ENCODE measurements at places on chromosomes 5 and 9.

DNA sequence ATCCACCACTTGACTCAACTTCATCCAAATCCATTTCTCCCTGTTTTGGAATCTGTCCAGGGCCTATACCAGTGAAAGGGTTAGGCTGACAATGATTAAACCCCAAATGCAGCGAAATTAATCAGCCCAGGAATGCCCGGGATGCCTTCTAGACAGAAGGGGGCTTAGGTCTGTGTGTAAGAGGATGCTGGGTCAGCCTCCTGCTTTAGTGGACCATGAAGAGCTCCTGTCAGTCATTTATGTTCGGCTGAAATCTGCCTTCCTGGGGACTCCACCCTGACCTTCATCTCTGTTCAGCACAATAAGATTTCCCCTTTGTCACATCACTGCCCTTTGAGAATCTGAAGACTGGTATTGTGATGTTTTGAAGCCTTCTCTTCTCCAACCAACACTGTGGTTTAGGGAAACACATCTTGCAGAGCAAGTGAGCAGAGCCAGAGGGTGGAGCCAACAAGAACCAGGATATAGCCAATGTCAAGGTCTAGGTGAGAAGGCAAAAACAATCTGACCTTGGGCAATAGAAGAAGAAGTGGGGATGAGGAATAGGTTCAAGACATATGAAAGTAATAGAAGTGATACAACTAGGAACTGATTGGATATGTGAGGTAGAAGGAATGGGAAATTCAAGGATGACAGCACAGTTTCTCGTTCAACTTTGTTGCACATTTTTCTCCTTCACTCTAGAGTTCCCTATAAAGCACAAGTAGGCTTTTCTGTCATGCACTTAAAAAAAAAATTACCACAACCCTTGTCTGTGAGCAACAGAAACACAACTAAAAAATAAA lies 234.4 kb downstream of the ARHGAP26 start:
- no peak for DNase-seq

- no peak for DNase-seq
These were observed 44.1 kb downstream of the SLC22A5 start for GRCh38 chr5:132413567-132413966.

GRCh38 chr5:62331921-62332320 lies 25.9 kb downstream of the KIF2A start:
- no peak for DNase-seq

DNA sequence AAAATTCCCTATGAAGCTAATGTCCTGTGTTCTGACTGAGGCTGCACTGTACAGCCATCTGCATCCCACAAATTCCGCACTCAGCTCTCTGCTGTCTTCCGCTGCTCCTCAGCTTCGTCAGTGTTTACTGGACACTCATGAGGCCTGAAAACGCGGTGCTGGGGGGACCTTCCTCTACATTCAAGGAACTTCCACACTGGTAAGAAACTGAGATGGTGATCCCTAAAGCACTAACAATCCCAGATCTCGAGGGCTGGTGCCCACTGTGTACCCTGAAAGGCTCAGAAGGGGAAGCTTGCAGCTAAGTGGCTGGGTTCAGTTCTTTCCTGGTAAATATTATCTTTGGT lies 117.9 kb downstream of the NRG2 start:
- DNase-seq = no peak

GRCh38 chr5:68086857-68087256 lies 128.7 kb upstream of the PIK3R1 start:
- peak; percentile 42 for DNase-seq

DNA sequence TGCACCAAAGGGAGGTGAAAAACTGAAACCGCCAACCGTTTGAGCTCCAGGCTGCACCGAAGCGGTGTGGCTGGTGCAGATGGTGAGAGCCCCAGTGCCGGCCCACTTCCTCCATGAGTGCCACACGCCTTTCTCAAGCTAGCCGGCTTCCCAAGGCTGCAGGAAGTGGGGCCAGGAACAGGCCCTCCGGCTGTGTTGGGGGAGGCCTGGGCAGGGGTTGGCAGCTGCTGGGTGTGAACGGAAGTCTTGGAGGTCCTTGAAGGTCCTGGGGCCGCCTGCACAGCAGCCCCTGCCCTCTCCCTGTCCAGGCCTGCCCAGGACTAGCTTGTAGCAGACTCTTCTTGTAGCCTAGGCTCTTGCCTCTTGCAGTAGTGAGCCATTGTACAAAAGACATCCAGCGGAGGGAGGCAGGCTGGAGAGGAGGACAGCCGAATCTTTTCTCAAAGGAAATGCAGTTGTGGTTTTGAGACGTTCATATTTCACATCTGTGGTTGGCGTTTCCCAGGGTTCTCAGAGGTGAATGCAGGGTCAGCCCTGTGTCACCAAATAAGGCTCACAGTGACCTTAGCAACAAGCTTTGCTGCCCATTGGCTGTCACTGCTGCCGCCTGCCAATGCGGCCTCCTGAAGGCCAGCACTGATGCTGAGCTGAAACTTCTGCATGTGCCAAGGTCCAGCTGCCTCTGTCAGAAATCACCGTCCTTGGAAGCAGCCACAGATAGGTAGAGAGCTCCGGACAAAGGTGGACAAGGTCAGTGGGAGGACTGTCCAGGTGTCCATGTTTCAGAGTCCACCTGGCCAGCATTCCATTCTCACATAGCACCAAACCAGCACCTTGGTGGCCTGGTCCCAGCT lies 23.9 kb downstream of the IRF1 start:
- DNase-seq = peak; percentile 71

GRCh38 chr9:71941060-71941568 lies 29.7 kb downstream of the C9orf85 start:
- peak; percentile 65 for DNase-seq

DNA sequence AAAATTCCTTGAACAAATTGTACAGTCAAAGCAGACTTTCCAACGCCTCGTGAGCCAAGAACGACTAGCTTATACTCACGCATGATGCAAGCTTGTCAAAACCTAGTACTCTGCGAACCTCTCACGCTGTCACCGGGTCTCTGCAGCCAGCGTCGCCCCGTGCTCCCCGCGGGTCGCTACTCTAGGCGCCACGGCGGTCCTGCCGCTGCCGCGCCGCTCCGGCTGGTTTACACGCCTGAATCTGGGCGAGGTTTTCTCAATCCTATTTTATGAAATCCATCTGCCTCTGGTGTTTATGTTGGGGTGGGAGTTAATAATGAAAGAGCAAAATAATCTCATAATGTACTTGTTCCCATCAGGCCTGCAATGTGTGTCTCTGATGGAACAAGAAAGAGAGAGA lies 90.9 kb downstream of the SV2C start:
- no peak for DNase-seq

- DNase-seq = no peak
These were observed 84.5 kb upstream of the SMIM23 start for GRCh38 chr5:171701100-171701541.

- DNase-seq = no peak
These were observed 85.7 kb upstream of the FAM169A start for GRCh38 chr5:74951865-74952264.

DNA sequence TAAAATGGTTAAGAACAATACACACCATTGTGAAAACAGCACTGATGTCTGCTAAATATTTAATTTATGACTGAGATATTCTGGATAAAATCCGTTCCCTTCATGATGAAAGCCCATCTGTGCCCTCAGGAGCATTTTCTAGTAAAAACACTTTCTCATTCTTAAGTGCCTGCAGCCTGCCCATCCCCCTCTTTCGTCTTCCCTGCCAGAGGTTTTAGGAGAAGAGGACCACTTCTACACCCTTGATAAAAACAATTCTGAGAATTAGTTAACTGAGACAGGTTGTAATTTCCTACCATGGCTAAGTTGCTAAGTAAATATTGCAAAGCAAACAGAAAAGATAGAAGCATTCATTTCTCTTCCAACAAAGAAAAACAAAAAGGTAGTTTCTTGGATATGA lies 272.6 kb downstream of the ATPSCKMT start:
- DNase-seq = no peak

- no peak for DNase-seq
These were observed 64.1 kb downstream of the DRD1 start for GRCh38 chr5:175379867-175380266.

DNA sequence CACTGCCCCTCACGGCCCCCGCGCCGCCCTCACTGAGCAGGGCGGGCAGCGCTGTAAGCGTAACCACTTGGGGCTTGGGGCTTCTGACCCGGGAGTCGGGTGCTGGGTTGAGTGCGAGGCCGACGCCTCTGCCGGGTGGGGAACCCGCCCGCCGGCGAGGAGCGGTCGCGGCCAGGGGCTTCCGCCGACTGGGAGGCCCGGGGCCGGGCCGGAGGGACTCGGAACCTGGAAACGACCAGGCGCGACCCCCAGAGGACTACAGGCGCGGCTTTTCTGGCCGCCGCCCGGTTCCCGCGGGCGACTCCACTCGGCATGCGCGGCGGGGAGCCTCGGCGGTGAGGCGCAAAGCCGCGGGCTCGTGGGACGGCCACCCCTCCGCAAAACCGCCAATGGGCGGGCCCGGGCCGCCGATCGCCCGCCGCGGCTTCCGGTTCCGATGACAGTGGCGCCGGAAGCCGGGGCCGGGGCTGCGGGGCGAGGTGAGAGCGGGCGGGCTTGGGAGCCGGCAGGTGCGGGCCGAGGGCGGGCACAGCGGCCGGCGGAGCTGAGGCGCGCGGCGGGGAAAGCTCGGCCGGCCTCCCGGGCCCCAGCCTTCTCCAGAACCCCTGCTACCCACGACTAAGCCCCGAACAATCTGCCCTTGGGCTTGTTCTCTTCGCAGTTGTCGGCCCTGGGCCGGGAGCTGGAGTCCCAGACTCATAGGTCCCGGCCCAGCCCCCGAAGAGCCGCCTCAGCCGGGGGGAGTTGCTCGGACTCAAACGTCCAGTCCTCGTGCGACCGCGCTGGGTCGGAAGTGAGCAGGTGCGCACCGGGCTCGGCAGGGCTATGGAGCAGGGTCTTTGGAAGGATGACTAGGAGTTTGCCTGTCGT lies at the start of gene RMND5B:
TSS of gene RMND5B (plus strand) at position 439 of the 870 bp plus-strand sequence. CDS start 7,106 bp downstream, outside the sequence.
- peak; percentile 84 for DNase-seq

DNA sequence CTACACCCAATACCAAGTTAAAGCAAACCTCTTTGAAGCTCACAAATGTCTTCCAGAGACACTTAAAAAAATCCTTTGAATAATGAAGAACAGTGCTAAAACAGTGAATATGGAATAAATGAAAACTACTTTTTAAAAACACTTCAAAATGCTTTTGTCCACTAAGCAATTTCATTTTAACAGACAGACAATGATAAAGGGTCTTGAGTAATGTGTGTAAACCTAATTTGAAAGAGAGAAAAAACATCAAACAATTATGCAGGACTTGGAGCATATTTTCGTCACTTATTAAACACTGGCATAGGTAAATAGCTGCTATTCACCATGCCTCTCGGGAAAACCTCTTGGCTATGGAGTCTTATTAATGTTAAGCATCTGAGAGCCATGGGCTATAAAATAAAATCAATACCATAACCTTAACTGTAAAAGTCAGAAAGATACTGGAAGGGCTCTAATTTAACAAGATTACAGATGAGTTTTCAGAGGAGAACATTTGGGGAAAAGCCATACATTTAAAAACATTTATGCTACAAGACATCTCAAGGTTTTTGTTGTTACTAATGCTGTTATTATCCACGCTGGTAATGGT lies 177.8 kb downstream of the NFIB start:
- DNase-seq = no peak

- no peak for DNase-seq
These were observed 298.9 kb downstream of the ZSWIM6 start for GRCh38 chr5:61630908-61631307.

DNA sequence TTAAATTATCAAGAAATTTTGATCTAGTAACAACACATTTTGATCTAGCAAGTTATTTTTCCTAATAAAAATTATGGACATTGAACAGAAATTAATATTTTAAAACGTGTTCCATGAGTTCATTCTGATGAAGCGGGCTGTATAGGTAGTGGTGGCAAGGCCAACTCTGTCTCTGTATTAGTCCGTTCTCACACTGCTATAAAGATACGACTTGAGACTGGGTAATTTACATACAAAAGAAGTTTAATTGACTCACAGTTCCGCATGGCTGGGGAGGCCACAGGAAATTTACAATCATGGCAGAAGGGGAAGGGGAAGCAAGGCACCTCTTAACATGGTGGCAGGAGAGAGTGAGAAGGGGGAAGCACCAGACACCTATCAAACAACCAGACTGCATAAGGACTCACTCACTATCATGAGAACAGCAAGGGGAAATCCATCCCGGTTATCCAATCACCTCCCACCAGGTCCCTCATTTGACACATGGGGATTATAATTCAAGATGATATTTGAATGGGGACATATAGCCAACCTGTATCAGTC lies 61.2 kb downstream of the TMEM232 start:
- no peak for DNase-seq

DNA sequence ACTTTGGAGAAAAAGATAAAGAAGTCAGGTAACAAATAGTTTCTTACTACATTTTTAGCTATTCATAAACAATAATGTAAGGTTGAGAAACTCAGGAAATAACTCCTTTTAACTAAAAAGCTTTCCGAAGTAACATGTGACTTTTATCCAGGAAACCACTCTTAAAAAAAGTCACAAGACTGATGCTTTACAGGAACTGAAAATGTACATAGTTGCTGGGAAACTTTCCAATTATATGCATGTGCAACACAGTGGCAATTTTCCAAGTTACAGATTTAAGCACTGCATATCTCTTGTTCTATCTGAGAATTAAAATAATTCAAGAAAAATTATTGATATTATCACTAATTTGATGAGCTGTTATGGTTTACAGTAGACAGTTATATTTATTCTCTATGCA lies 105.2 kb downstream of the CDH10 start:
- no peak for DNase-seq

GRCh38 chr9:95379630-95380029 lies 62.1 kb upstream of the FANCC start:
- no peak for DNase-seq

GRCh38 chr9:13902286-13903066 lies 411.5 kb downstream of the NFIB start:
- DNase-seq = no peak

- peak; percentile 13 for DNase-seq
These were observed 8.6 kb downstream of the MLANA start for GRCh38 chr9:5899292-5899691.

- peak; percentile 58 for DNase-seq
These were observed 242.1 kb downstream of the HCN1 start for GRCh38 chr5:45454114-45454513.

- DNase-seq = no peak
These were observed 187.1 kb upstream of the RPS23 start for GRCh38 chr5:82465235-82465634.

DNA sequence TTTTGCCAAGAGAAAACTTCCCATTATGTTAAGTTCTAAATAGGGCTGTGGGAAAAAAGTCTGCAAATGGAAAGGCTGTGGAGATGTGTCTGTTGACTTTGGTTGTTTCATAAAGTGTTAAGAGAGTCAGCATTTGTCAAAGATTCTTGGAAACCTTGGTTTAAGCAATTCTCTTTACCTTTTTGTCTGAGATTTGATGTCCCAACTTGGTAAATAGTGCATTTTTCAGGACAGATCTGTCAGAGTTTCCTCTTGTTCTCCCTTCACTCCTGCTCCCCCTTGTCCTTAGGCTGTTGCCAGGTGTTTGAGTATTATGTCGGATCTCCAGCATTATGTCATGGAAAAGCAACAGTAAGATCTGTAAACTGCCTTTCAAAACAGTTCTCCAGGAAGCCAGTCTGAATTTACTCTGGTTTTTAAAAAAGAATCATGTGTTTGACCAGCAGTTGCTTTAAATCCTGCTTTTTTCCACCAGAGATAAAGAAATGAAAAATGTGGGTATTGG lies 79.1 kb upstream of the ADAMTSL1 start:
- no peak for DNase-seq

GRCh38 chr9:110877374-110877773 lies 160.9 kb downstream of the LPAR1 start:
- DNase-seq = no peak

All from ELR (cell line).